T-helper 17 cell (primary cell): ENCODE measurements at places on chromosomes 1 and 21.

GRCh38 chr1:46437723-46438122, 43.6 kb downstream of the FAAH start:
- DNase-seq, result no peak

DNA sequence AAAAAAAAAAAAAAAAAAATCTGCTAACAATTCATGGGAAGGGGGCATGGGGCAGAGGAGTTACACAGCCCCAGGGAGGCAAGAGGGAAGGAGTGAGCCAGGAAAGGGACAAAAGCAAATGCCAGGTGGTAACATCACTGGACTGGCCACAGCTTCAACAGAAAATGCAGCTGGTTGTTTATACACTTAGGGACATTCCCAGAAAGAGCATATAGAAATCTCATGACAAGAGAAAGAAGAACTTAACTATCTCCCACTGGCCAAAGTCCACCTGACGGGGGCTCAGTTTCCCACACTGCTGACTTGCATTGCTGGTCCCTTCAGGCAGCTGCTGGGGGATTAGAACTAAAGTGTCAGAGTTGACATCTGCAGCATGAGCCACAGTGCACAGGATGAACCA, 14.8 kb downstream of the IL12RB2 start:
- no peak for DNase-seq

GRCh38 chr1:21295002-21295401, 4.7 kb upstream of the ECE1 start:
- no peak for DNase-seq

GRCh38 chr1:56545711-56546110, 33.7 kb downstream of the PLPP3 start:
- DNase-seq, result no peak
